ENCODE measurements at places on chromosomes 3 and 15.

DNA sequence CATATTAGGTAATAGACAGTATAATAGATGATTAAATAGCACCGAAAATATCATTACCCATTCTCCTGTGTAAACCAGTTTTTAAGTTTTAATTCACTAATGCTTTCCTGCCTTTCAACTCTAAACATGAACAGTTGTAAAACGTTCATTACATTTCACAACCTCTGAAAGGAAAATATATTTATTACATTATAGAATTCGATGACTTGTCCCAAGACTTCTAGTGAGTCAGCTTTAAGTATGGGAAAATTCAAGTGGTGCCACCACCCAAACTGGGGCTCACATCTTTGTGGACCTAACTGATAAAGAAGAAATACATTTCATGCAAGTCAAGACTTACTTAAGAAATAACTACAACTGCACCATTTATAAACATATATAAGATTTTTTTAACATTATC lies 2.0 kb downstream of the TRIM59 start:
- no peak for DNase-seq

GRCh38 chr3:126180477-126181397 lies at the start of gene ALDH1L1:
Gene ALDH1L1, minus strand, starts transcription at chr3:126180586. Its CDS starts 19,607 bp downstream, at chr3:126160979.
- DNase-seq, result peak; percentile 39

- no peak for DNase-seq
Measured at GRCh38 chr3:3278073-3278472, 98.6 kb upstream of the CRBN start.

DNA sequence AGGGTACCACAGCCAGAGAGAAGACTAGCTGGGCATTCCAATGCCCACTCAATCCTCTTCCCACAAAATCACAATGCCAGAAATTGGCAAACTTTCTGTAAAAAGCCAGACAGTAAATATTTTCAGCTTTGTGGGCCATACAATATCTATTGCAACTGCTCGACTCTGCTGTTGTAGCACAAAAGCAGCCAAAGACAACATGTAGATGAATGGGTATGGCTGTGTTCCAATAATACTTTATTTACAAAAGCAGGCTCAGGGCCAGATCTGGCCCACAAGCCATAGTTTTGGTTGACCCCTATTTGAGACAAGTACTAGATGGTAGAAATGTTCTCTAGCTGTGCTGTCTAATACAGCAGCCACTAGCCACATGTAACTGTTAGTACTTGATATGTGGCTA lies 330.9 kb downstream of the ERC2 start:
- no peak for DNase-seq

DNA sequence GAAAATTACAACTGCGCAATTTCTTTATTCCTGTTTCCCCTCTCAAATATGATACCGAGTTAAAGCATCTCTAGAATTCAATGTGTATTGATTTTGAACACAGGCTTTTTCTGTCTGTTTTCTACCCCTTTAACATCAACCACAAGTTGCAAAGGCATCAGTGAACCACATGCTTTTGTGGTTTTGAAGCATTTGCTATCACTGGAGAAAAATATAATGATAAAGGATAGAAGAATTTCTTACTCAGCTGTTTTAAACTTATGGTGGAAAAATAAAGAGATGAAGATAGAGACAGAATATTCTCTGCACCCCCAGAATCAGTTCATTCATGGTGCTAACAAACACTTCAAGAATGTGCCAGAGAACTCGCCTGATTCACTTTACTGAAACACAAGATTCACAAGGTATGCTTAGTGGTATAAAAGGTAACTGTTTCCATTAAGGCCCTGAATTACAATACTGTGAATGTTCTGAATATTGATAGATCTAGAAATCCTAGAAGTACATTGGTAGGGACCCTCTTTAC lies 9.5 kb upstream of the DPPA4 start:
- no peak for DNase-seq

GRCh38 chr3:152301745-152302181 lies 33.0 kb downstream of the MBNL1 start:
- DNase-seq, result no peak

DNA sequence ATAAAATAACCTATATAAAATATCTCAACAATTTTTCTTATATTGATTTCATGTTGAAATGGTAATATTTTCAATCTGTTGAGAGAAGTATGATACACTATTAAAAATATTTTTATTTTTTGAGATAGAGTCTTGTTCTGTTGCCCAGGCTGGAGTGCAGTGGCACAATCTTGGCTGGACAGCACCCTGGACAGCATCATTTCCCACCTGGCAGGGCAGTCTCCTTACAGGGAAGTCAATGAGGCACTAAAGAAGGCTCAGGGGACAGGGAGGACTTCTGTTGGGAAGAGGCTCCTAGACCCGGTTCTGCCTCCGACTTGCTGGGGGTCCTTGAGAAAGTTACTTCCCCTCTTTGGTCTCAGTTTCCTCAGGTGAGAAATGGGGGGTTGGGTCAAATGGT lies 9.4 kb downstream of the GOLGA6L2 start:
- DNase-seq, result no peak

- no peak for DNase-seq
Measured at GRCh38 chr3:155714295-155714718, 30.6 kb downstream of the PLCH1 start.

DNA sequence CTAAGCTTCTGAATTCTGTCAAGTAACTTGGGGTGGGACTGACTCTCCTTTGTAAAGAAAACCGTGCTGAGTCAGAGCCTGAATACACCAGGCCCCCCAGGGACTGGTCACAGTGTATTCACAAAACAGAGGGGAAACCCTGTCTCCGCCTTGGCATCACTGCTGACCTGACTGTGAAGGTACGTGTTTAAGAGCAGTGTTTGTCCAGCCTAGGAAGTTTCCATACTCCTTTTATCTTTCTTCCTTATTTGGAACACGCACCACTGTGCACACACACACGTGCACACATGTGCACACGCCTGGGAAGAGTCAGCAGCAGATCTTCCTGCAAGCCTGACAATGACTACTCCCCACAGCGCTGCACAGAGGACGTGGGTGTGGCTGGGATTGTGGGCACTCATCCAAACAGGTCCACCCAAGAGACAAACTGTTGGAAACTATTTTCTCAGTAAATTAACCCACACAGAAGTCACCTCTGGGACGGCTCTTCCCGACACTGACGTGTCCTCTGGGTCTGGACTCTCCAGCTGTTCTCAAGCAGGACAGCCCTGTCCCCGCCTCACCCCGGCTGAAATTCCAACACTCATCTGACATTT lies 87.7 kb downstream of the ATP10A start:
- peak; percentile 38 for DNase-seq

- no peak for DNase-seq
Measured at GRCh38 chr3:56612146-56612545, 55.2 kb downstream of the CCDC66 start.

- DNase-seq, result no peak
Measured at GRCh38 chr3:185210621-185211142, 43.2 kb downstream of the EHHADH start.

- DNase-seq, result peak; percentile 19
Measured at GRCh38 chr15:100715571-100716455, 113.4 kb downstream of the ASB7 start.

- no peak for DNase-seq
Measured at GRCh38 chr15:65451989-65452388, 29.2 kb upstream of the IGDCC4 start.

DNA sequence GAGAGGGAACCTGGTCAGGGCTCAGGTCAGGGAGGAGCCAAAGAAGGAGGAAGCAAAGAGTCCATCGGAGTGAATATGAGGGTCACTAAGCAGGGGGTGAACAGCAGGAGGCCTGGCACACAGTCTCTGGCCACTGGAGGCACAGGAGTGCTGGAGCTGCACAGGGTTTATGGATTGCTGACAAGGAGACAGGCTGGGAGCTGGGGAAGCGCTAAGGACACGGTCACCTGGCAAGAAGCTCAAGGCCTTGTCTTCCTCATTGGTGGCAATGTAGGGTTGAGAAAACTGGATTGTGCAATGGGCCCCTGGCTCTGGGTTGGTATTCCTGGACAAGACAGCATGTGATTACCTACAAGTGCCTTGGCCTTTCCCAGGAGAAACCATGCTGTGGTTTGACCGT lies 5.8 kb upstream of the CAMP start:
- no peak for DNase-seq

DNA sequence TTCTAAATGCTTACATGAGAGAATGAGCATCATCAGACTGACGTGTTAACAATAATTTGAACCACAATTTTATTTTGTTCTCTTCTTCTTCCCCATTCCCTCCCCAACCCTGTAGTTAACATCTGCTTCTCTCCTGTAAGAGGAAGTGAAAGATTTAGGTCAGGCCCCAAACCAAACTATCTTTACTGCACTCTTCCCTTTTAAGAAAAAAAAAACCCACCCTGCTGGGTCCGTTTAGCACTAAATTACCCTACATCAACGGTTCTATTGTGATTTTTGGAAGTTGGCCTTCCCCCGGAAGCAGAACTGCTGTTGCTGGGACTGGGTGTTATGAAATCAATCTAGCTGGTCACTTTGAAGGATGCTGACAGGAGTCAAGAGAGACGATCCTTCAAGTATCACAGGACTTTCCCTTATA lies 49.4 kb downstream of the NFKBIZ start:
- no peak for DNase-seq

GRCh38 chr15:63933522-63933921 lies 99.8 kb upstream of the HERC1 start:
- DNase-seq, result no peak

DNA sequence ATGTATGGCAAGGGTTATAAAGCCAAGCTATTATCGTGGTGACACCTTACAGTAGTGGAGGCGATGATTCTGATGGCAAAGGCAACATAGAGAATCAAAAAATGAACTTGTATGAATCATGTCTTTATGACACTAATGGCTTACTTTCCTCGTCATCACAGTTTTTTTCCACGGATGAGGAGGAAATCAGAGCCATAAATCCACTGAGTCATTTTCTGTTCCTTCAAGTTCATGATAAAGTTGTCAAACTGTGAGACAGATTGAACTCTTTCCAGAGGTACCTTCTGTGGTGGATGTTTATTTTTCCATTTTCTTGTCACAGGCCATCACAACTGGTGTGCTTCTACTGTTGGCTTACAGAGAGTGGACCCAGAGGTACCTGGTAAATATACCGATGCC lies 8.5 kb downstream of the TMEM212 start:
- no peak for DNase-seq

DNA sequence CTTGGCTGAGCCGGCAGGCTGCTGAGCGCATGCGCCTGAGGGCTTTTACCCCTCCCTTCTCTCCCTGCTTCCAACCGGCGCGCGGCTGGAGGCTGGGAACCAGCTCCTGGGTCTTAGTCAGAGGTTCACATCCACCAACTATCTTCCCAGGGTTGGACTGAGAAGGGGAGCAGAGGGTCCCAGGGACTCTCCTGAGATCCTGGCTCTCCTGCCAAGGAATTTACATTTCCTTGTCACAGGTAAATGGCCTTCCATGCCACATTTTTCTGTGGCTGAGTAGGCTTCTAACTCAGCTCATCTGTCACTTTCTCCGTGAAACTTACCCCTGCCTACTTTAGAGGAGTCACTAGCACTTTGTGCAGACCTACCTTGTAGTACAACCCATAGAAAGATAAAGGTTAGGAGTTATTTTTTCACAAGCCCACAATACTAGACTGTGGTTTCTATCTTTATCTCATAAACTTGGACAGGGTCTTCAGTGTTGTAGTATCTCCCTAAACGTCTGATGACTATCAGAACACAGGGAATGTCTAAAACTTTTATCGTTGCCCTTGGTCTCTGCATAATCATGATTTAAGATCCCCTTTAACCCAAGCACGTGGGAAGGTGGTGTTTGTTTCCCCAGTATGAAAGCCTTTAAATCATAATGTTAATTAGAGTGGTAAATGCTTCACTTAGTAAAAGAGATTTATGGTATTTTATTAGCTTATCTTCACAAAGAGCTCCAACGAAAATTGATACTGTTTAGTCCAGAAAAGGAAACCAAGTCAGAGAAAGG lies 638 bp upstream of the TBC1D5 start:
- DNase-seq, result no peak

DNA sequence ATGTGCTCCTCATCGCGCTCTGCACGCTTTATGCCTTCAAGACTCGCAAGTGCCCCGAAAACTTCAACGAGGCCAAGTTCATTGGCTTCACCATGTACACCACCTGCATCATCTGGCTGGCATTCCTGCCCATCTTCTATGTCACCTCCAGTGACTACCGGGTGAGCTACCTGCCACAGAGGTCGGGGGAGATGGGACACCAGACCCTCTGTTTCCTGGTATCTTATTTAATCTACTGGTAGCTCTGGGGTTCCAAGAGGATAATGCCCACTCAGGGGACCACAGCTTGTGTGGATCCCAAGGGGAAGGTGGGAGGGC lies 9.1 kb downstream of the GRM2 start:
- DNase-seq, result no peak

DNA sequence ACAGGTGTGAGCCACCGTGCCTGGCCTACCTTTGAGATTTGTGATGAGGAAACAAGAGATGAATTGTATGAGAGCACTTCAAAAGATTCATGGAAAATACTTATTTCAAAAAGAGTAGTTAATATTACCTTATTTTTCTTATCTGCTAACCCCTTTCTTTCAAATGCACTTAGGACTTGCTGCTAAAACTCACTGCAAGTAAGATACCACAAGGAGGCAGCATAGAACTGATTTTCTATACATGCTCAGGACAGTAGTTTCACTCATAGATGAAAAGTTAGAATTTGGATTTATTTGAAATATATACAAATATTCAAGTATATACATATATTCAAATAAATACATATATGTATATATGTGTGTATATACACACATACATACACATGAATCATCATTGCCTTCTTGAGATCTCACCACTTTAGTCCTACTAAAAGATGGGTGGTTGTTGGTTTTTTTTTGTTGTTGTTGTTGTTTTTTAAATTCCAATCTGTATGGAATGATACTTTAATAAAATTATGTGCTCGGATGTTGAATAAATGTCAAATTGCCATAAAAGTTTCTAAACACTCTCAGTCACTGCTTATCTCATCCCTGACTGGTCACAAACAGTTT lies 2.4 kb downstream of the CCNDBP1 start:
- DNase-seq, result peak; percentile 64

GRCh38 chr3:138331143-138331894 lies 1.7 kb upstream of the NME9 start:
- no peak for DNase-seq

DNA sequence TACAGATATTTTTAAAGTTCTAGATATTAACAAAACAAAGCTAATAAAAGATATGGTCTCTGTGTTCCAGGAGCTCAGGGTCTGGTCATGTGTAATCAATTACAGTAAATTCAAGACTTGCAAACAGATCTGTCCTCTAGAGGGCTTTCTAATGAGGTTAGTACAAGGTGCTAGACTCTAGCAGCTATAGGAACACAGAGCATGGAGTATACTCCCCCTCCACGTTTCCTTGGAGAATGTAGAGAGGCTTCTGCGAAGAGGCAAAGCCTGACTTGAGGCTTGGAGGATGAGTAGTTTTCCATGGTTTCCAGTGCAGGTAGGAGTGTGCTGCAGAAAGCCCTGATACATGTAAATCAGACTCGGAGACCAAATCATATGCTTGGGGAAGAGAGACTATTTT lies 32.7 kb upstream of the DLG1 start:
- DNase-seq, result no peak
